ENCODE measurements at places on chromosomes 7 and 10. TPM values are rescaled to one million over a fixed set of nuclear protein-coding genes. Genes with fewer than 3 reads are reported as not detected.

PAPOLB gene
- total RNA-seq = not detected

- ATAC-seq = peak; percentile 40
Measured at GRCh38 chr7:101201695-101202602, 1.1 kb upstream of the MOGAT3 start.

GRCh38 chr10:42690449-42691360 lies 52.3 kb upstream of the ZNF33B start:
- ATAC-seq = peak; percentile 41

DNA sequence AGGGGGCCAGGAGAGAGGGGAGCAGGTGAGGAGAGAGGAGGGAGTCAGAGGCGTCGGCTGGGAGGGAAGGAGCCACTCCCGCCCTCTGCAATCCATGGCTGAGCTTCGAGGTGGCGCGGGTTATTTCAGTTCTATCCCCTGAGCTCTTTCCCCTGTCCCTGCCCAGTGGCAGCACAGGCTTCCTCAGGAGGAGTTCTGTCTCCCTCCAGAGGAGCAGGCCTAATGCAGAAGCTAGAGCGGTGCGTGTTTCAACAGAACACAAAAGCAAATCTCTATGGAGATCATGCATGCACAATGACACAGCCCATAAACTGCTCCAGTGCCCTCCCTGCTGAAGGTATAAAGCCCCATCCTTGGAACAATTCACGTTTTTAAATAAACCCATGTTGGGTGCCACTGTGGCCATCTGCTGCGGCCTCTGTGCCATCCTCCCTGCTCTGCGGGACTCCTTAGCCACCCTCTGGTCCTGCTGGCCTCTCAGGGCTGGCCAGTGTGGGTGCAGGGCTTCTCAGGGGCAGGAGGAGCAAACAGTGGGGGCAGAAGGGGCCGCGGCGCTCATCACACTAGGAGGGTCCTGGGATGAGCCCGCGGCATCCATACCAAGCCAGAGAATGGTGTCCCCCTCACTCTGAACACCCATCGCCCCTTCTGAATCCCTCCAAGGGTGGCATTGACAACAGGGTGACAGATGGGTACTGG lies 192.6 kb upstream of the LYZL2 start:
- no peak for ATAC-seq

CTAGE15 gene
- total RNA-seq = 1.4 TPM

BLOC1S2 gene
- 57.9 TPM for total RNA-seq

DNA sequence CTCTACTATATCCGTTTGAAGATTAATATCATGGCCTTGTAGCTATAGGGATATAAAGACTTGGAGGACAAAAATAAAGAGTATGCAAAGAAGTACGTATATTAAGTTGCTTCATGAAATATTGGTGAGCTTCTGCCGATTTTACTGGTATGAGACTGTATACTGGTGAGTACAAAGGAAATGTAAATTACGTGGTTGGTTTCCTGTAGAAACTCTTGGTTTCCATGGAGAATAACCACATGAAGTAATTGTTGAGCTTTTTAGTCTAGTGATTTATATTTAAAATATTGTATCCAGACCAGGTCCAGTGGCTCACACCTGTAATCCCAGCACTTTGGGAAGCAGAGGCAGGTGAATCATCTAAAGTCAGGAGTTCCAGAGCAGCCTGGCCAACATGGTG lies 32.2 kb upstream of the GLI3 start:
- no peak for ATAC-seq

MSMB gene
- total RNA-seq = 0.64 TPM

DNA sequence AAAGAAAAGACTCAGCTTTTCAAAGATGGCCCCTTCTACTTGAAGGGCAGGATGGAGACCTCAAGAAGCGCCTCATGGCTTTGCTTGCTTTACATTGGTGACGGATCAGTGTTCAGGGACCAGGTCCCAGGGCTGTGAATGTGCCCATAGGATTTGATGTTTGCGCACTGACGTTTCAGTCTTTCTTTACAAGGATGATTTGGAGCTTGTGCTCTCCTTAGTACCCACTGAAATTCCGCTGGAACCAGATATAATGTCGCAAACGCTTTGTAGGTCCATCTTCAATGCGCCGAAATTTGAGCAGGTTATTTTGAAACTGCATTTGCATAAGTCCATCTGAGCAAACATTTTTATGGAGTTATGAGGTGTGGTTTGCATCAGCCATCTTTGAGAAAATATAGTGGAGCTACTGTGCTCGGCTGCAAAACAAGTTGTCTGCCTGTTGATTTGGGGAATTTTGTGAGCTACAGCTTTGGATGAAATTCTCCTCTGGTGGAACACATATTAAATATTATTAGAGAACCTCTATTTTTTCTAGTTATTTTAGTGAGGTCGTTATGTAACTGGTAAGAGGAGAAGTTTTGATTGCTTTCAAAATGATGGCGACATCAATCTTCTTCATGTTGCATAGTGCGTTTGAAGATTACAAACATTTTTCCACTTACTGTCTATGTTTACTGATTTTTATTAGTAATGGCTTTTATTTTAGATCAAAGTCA lies 2.4 kb downstream of the RBM20 start:
- ATAC-seq = no peak

- no peak for ATAC-seq
Measured at GRCh38 chr7:15977663-15978062, 291.2 kb upstream of the MEOX2 start.

- peak; percentile 25 for ATAC-seq
Measured at GRCh38 chr7:139284252-139284896, 53.3 kb downstream of the UBN2 start.

DNA sequence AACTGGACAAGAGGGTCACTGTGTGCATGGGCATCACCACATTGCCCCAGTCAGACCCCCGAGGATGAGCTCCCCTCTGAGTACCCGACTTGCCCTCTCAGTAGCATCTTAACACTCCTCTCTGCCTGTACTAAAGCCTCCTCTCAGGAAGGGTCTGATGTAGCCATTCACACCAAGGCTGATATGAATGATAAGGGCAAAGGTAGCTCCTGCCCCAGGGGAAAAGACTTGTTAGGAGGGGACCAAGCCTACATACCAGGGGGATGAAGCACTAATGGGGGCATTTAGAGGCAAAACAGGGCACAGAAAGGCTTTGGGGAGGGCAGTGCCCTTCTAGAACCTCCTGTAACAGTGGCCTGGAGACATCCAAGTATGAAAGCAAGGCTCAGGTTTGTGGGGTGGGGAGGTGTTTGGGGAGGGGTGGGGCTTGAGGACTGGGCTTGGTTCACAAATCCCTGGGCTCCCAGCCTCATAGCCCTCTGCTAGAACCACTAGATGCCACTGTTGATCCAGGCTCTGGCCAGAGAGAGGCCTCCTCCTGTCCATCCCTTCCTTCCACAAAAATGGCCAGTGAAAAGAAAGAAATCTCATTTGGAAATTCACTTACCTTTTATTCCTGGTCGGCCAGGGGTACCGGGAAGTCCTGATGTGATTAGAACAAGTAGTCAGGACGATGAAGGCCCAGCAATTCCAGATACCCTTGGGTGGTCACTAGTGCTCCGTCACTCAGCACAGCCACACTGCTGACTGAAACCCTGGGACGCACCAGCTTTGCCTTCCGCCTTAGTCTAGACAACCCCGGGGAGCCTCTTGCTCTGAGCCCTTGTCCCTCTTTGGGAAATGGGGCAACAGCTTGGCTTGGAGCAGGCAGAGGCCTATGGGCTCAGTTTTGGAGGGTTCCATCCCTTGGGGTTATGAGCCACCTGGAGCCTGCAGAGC lies 40.3 kb downstream of the COL17A1 start:
- peak; percentile 51 for ATAC-seq

All from esophagus mucosa (tissue), 1 donor.